ENCODE measurements at places on chromosomes 1 and 21.

- H3K27ac ChIP-seq: no peak overlapping the region
- no peak overlapping the region for H3K4me3 ChIP-seq
- H3K4me1 ChIP-seq: no peaks in the 10 kb centered on the region
- H3K36me3 ChIP-seq: no peaks in the 10 kb centered on the region
- DNase-seq: no peak
Measured at GRCh38 chr1:223261914-223262313, 102.1 kb downstream of the SUSD4 start.

DNA sequence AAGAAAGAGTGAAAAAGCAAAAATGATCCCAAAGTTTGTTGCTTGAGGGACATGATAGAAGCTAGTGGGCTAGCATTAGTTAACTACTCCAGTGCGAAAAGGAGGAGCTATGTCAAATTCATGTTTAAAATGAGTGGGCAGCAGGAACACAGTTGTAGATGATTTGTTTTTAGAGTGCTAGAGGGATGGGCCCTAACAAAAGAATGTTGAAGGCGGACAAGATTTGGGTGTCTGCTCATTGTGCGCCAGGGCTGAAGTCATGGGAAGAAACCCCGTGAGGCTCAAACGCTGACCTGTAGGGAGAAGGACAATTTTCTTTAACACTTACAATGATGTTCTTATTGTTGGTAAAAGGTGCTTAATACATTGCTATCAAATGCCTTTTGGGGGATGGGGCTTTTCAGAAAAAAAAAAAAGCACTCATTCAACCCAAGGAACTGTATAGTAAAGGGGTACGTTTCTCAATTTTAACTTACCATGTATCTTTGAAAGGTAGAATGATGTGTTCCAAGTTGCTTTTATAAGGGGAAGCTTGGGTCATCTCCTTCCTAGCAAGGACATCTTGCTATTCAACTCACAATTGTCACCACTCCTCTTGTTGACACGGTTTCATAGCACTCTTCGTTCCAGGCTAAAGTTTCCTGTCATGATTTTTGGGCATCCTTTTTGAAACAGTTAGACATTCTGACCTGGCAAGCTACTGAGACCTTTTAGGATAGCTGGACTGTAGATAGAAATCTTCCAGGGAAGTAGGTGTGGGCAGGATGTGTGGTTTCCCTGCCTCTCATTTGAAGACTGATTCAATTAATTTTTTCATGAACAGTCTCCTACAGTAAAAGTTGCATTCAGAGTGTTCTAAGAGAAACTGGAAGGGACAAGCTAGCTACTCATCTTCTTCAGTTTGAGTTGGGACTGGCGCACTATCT is 53.0 kb upstream of the CNN3 start:
- no peak overlapping the region for H3K4me3 ChIP-seq
- no peak for DNase-seq
- H3K27me3 ChIP-seq: no peaks in the 10 kb centered on the region
- peaks cover 8% of the 10 kb centered on the region for H3K4me1 ChIP-seq
- H3K27ac ChIP-seq: no peak overlapping the region

DNA sequence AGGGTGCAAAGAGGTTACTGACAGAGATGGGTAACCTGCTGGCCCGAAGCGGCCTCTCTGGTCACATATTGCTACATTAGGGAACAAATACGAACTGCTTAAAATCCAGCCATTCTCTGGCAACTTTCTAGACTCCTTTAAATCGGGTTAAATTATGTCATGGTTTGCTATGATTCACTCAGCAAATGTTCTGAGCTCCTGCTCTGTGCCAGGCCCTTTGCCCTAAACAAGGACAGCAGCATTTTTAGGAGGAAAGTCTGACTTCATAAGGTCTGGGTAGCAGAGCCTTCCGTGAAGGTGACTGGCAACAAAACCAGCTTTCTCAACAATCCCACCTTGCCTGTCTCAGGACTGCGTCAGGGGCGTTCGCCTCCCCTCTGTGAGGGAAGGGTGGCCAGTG is 15.4 kb downstream of the ZP4 start:
- H3K4me3 ChIP-seq: no peak overlapping the region
- no peak for DNase-seq
- no peaks in the 10 kb centered on the region for H3K36me3 ChIP-seq
- peaks cover 7% of the 10 kb centered on the region for H3K4me1 ChIP-seq
- H3K27ac ChIP-seq: no peak overlapping the region

GRCh38 chr1:160997323-160998038 is 23.5 kb downstream of the F11R start:
- H3K4me3 ChIP-seq: no peak overlapping the region
- no peak for DNase-seq
- H3K4me1 ChIP-seq: no peaks in the 10 kb centered on the region
- H3K36me3 ChIP-seq: peaks cover 4% of the 10 kb centered on the region

- no peak overlapping the region for H3K27ac ChIP-seq
- H3K27me3 ChIP-seq: no peaks in the 10 kb centered on the region
Measured at GRCh38 chr1:236851871-236852270, 56.8 kb downstream of the MTR start.

GRCh38 chr1:43047135-43047534 is 88.5 kb upstream of the SLC2A1 start:
- no peak for DNase-seq
- H3K36me3 ChIP-seq: no peaks in the 10 kb centered on the region
- H3K4me1 ChIP-seq: no peaks in the 10 kb centered on the region
- no peak overlapping the region for H3K4me3 ChIP-seq

GRCh38 chr1:184020855-184021254 is 16.7 kb downstream of the COLGALT2 start:
- no peak for DNase-seq
- H3K36me3 ChIP-seq: no peaks in the 10 kb centered on the region
- H3K27ac ChIP-seq: no peak overlapping the region
- no peaks in the 10 kb centered on the region for H3K4me1 ChIP-seq
- no peaks in the 10 kb centered on the region for H3K27me3 ChIP-seq

GRCh38 chr1:174800216-174800851 is 199.4 kb upstream of the CACYBP start:
- peaks cover 12% of the 10 kb centered on the region for H3K4me1 ChIP-seq
- H3K27ac ChIP-seq: no peak overlapping the region

DNA sequence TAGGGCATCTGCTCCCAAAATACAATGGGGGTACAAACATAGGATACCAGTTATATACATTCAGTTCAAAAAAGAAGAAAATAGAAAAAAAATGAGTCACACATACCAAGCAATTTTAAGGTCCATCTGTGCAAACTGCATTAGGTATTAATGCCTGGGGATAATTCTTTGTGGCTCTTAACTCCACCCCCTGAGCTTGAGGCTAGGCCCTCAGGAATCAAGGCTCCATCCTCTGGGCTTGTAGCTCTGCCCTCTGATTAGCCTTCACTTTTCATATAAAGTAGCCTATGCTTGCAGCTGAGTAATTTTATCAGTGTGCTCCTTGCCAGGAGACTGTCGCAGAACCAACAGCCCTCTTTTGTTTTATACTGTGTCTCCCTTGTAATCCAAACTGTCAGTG is 69.9 kb upstream of the BACE2 start:
- DNase-seq: no peak
- no peaks in the 10 kb centered on the region for H3K27me3 ChIP-seq
- H3K36me3 ChIP-seq: no peaks in the 10 kb centered on the region
- no peaks in the 10 kb centered on the region for H3K4me1 ChIP-seq
- H3K27ac ChIP-seq: no peak overlapping the region
- no peak overlapping the region for H3K4me3 ChIP-seq

- no peak overlapping the region for H3K27ac ChIP-seq
- H3K36me3 ChIP-seq: peaks cover under 1% of the 10 kb centered on the region
- H3K4me3 ChIP-seq: no peak overlapping the region
- no peaks in the 10 kb centered on the region for H3K4me1 ChIP-seq
- no peak for DNase-seq
Measured at GRCh38 chr1:116411784-116412479, 38.9 kb downstream of the ATP1A1 start.

- H3K27ac ChIP-seq: no peak overlapping the region
- no peak for DNase-seq
- no peaks in the 10 kb centered on the region for H3K36me3 ChIP-seq
- H3K27me3 ChIP-seq: no peaks in the 10 kb centered on the region
- no peaks in the 10 kb centered on the region for H3K4me1 ChIP-seq
Measured at GRCh38 chr1:31792116-31792515, 23.7 kb downstream of the SPOCD1 start.
